NCI-H82 (cell line): ENCODE measurements at places on chromosomes 7 and 10.

- no peak for DNase-seq
Observed at GRCh38 chr10:118342638-118343020, 505 bp upstream of the FAM204A start.

DNA sequence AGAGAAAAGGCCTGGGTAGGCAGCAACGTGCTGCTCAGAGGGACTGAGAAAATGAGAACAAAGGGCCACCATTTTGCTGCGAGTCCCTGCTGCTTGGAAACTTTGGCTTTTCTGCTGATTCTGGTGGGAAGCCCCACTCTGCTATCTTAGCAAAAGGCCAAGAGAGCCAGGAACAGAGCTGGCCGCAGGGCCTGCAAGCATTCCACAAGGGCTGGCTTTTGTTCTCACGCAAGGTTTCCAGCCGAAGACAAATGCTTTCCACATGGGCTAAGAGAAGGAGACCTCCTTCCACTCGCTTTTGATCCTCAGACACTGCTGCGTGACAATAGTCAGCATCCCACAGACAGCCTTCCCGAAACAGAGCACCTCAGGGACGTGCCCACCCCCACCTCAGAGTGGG, 163.1 kb downstream of the ARHGAP12 start:
- DNase-seq = no peak

DNA sequence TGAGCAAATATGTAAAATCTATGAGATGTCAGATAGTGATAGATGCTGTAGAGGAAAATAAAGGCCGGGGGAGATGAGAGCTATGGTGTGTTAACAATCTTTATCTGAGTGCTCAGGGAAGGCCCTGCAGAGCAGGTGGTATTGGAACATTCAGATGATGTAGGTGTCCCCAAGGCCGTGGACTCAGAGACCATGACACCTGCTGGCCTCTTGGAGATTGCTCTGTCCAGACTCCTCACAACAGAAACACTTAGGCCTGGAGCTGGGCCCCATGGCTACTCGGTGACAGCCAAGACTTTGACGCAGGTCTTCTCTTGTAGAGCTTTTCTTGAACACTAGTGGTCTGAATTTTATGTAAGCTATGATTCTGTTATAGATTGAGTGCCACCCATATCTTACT, 13.3 kb downstream of the AKR1E2 start:
- DNase-seq = no peak

- no peak for DNase-seq
Observed at GRCh38 chr10:113764582-113764981, 13.1 kb downstream of the PLEKHS1 start.

DNA sequence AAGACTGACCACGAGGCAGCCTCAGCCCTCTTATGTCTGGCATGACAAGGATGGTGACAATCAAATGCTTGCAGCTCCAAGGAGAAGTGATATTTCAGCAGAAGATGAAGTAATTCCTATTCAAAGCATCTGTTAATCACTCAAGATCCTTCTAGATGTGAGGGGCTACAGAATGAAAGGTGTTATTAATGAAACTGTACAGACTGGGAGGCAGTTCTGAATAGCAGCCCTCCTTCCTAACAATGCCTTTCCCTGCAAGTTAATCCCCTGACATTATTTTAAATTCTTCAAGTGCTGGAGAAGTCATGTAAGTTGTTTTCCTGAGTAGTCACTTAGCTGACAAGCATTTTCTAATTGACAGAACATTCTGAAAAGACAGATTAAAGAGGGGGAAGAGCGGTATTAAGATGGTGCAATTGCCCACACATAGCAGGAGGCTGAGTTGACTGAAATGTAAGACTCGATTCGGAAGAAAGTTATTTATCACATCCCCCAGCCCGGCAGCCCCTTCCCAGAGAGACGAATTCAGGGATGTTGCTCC, 300.8 kb downstream of the GRID1 start:
- no peak for DNase-seq

GRCh38 chr7:47294556-47295222, 287.2 kb downstream of the TNS3 start:
- DNase-seq = no peak

- no peak for DNase-seq
Observed at GRCh38 chr7:128242661-128243060, 1.6 kb downstream of the LEP start.

DNA sequence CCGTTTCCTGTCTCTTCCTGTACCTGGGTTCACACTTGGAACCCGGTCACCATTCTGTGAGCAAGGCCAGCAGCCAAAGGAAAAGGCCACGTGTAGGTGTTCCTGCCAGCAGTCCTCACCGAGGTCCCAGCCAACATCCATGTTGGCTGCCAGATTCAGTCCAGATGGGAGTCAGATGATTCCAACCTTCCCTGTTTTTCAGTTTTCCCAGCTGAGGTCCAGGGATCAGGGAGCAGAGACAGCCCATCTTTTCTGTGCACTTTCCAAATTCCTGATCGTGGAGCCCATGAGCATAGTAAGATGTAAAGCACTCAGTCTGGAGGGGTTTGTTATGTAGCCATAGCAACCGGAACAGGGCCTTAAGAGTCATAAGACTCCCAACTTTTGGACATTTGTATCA, 3.9 kb upstream of the PVRIG start:
- DNase-seq = no peak

DNA sequence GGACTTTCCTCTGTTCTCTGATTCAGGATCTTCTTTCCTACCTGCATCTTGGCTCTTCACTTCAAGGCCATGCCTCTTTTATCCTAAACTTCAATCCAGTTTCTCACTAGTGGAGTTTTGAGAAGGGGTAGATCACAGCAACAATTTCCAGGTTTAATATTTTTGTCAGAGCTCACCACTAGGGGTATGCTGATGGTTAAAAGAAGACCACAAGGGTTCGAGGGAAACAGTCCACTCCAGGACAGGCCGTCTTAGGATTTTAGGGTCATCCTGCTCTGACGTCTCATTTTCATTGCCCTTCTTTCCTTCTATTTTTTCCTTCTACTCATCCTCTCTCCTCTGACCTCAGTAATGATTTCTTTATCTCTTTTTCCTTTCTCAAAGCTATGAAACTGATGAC, 11.3 kb downstream of the STAG3 start:
- DNase-seq = no peak

- peak; percentile 38 for DNase-seq
Observed at GRCh38 chr10:132397036-132397541, at the start of gene PWWP2B. PWWP2B (plus strand) TSS chr10:132397200; CDS start chr10:132397227, 27 bp downstream.

DNA sequence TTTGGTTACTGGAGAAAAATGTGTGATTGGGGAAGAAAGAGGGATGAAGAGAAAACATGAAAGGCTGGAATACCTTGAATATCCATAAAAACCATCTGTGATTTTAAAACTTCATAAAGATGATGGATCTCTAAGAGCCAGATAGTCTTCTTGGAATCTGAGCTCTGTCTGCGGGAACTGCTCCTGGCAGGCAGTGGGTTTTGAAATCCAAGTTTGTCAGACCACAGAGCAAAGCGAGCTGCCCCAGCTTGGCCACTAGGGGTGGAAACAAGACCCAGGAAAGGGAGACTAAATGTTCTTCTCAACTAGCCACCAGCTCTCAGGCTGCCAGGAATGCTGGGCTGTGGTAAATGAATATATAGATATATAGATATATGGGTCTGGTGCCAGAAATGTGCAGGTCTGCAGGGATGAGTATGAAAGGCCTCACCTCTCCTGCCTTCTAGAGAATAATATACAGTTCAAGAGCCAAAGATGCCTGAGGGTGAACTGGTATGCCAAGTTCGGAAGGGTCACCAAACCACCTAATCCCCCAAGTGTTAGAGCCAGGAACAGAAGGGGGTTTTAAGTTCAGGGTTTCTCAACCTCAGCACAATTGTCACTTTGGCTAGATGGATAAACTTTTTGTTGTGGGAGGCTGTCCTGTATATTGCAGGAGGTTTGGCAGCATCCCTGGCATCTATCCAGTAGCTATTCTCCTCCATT, 208.8 kb downstream of the KCNMA1 start:
- peak; percentile 51 for DNase-seq

- no peak for DNase-seq
Observed at GRCh38 chr10:37289833-37290464, 164.6 kb downstream of the ANKRD30A start.

DNA sequence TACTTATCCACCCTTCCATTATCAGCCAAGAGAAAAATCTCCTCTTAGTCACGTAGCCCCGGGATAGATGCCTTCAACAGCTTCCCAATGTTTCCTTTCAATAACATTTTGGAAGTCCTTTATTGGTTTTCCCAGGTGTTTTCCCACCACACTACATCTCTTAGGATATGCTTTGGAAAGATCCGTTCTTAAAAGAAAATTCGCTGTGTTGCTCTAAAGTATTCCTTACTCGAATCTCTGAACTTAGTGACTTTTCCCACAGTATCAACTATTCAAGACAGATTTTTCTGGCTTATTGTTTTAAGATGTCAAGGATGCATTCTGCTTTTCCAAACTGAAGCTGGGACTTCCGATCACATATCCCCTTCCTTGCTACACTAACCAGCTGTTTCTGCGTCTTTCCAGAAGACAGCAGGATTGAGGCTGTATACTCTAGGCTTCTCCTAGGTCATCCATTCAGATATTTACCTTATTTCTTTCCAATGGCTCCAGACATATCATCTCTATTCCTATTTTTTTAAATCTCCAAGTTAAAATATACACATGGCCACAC, 36.5 kb upstream of the SVIL start:
- no peak for DNase-seq

- DNase-seq = no peak
Observed at GRCh38 chr7:55177068-55177530, 158.3 kb downstream of the EGFR start.

- peak; percentile 1 for DNase-seq
Observed at GRCh38 chr10:11551916-11552602, 59.4 kb downstream of the USP6NL start.

DNA sequence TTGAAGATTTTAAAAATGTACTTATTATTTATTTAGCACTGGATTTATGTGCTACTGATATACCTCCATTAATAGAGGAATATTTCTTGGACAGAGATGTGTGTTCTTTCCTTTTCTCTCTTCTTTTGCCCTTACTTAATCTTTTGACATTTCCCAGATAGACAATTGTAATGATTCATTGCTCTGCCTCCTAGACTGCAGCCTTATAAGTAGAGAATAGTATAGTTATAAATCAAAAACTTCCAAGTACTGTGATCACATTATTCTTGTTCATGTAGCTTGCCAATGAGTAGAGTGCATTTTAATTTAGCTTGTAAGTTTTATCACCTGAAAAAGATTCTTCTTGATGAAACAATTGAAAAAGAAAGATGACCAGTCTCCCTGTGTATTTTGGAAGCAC, 47.6 kb downstream of the CASD1 start:
- no peak for DNase-seq

- DNase-seq = peak; percentile 35
Observed at GRCh38 chr10:110487411-110488331, 10.0 kb upstream of the DUSP5 start.

GRCh38 chr7:124702385-124702784, 63.2 kb downstream of the GPR37 start:
- no peak for DNase-seq

GRCh38 chr7:214410-215212, 22.2 kb downstream of the FAM20C start:
- DNase-seq = no peak

- peak; percentile 93 for DNase-seq
Observed at GRCh38 chr10:101291331-101292193, 62.3 kb upstream of the LBX1 start.
